Cortex of kidney (tissue), 1 donor: ENCODE measurements at places on chromosomes 7 and 10.

GRCh38 chr10:74081192-74081803 lies 69.3 kb downstream of the AP3M1 start:
- DNase-seq, result no peak

DNA sequence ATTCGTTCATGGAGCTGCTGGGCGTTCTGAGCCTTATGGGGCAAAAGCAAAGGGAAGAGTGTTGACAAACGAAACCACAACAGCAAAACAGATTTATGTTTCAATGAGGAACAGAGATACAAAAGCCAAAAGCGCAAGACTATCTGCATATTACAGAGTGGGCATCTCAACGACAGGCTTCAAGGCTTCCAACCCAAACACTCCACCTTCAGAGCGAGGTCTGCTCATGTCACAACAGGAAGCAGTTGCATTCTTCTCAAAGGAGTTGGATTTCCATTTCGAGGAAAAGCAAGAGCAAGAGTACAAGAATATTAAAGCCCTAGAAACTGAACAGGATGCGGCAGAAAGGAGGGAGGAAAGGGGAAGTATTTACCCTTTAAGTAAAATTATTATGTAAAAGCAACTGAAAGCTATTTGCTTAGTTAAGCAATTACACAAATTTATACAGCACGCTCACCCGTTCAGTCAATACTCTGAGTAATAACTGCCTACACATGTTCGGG lies 189.3 kb downstream of the ELMO1 start:
- no peak for DNase-seq

DNA sequence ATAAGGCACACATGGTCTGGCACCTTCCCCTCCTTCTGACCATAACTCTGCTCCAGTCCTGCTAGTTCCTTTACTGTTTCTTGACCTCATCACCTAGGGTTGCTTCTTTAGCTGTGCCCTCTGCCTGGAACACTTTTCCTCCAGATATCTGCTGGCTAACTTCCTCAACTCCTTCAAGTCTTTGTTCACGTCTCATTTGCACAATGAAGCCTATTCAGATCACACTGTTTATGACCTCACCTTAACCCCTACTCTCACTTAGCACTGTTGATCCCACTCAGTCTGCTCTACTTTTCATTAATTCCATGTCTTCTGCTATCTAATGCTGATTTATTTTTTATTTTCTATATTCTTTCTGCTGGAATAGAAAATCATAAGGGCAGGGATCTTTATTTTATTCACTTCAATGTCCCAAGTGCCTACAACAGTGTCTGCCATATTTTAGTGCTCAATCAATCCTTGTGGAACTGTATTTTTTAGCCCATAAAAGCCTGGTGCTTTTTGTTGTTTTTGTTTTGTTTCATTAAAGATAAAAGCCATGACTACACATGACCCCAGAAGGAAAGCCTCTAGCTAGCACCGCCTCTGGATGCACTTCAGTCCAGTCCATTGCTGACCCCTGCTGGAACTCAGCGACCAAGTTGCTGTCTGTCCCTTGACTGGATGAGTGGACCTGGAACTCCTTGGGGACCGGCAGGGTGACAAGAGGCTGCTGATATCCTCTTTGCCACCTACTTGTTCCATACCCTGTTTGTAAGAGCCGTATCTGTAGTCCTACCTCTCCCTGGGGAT lies 12.3 kb downstream of the KLF14 start:
- no peak for DNase-seq

DNA sequence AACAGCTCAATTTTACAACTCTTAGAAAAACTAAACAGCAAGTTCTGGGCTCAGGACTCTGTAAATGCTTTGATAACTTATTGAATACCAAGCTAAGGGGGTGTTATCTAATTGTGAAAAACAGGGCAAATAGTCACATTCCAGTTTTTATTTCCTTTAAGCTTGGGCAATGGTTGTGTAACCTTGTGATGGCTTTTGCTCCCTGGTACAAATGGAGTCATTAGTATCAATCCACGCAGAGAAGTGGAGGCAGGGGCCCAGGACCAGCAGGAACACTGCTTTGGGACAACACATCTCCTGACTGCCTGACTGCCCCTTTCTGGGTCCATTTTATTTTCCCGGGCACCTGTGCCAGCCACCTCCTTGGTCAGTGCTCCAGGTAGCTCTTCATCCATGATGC lies 5.8 kb upstream of the PRKAG2 start:
- DNase-seq, result no peak
